GM13976 (cell line): ENCODE measurements at places on chromosomes 16 and 17.

GRCh38 chr16:28312327-28312726 lies 20.0 kb downstream of the SBK1 start:
- no peak for DNase-seq

DNA sequence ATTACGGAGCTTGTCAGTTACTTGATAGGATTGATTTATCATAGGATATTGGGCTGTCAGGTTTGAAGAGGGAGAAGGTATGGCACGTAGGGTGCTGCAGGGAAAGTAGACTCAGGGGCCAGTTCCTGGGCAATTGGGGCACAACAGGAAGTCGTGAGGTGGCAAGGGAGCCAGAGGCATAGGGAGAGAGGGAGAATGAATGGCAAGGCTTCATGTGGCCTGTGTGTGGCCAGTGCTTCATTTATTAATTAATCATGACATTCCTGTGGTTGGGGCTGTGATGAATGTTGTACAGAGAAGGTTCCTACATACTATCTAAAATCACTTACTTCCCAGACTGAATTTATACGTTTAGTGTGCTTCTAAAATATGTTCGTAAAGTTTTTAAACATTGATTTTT lies 19.3 kb downstream of the MFSD11 start:
- no peak for DNase-seq

- DNase-seq, result no peak
Observed at GRCh38 chr17:35069311-35069710, 5.8 kb upstream of the RFFL start.

- DNase-seq, result no peak
Observed at GRCh38 chr17:54844233-54844632, 56.4 kb upstream of the TOM1L1 start.

GRCh38 chr16:88200896-88201185 lies 181.9 kb upstream of the ZNF469 start:
- DNase-seq, result no peak
